ENCODE measurements at places on chromosomes 16 and 17.

DNA sequence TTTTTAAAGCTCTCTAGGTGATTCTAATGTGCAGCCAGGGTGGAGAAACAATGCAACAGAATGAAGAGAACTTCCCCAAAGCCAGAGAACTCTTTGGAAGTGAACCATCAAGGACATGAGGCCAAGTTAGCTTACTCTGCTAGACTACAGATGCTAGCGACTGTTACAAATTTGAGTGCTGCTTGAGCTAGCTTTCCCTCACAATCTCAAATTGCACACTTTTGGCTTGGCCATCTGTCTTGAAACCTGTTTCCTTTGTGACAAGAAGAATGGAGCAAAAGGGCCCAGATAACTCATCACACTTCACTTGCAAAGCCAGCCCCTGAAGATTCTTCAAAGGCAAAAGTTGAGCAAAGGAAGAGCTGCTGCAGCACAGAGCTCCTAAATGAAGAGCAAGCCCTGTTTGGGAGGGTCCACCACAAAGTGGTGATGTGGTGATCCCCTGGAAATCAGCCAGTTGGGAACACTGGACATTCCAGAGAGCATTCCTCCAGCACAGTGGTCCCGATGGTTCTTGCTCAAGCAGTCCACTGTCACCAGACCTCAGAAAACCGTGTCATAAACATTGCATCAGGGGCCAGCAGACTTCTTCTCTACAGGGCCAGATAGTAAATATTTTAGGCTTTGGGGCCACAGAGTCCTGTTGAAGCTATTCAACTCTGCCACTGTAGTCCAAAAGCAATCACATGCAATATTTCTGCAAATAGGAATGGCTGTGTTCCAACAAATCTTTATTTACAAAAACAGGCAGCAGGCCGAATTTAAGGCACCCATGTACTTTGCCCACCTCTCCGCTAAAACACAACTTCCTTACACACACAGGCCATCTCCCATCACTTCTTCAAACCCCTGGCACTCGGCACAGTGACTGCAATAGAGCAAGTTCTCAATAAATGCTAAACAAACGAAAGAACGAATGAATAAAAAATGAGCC lies 21.2 kb downstream of the SLC39A11 start:
- no peak for DNase-seq

DNA sequence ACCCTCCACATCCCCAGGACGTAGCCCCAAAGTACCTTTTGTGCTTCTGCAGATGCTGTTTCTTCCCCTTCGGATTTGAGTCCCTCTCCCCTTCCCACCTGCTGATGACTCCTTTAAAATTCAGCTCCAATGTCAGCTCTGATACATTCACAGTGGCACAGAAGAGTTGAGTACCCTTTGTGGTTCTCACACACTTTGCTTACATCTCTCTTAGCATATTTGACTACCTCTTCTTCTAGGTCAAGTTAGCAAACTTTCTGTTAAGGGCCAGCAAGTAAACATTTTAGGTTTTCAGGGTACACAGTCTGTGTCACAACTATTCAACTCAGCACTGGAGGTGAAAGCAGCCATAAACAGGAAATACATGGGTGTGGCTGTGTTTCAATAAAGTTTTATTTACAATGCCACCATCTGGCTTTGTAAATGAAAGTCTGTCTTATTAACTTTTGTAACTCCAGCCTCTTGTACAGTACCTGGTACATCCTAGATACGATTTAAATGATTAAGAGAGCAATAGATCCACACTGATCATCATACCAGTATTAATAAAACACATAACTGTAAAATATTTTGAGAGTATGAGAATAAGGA lies 161.7 kb downstream of the SOX9 start:
- no peak for DNase-seq

DNA sequence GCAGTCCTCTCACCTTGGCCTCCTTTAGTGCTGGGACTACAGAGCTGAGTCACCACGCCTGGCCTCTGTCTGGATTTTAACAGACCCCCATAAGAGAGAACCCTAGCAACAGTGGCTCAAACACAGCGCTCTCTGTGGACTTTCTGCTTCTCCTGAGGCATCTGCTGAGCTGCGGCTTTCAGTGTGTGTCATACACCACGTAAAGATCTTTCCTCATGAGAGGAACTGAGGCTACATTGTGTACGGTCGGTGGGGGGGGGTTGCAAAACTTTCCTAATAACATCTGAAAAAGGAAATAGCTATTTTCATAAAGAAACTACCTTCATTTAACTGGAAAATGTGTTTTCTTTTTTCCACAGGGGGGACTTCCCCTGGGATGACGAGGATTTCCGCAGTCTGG lies 32.9 kb downstream of the DEF8 start:
- DNase-seq = no peak

GRCh38 chr17:49063652-49064051 lies 66.5 kb downstream of the IGF2BP1 start:
- DNase-seq = no peak

- DNase-seq = no peak
Measured at GRCh38 chr16:58243528-58244004, 45.7 kb upstream of the CSNK2A2 start.

- DNase-seq = no peak
Measured at GRCh38 chr16:83574388-83574787, 233.4 kb upstream of the HSBP1 start.

GRCh38 chr17:33769066-33769465 lies 476.0 kb upstream of the ASIC2 start:
- DNase-seq = no peak

- DNase-seq = no peak
Measured at GRCh38 chr16:89031715-89032659, 55.0 kb upstream of the CBFA2T3 start.

- DNase-seq = peak; percentile 44
Measured at GRCh38 chr17:81003711-81004475, 12.3 kb downstream of the CHMP6 start.

DNA sequence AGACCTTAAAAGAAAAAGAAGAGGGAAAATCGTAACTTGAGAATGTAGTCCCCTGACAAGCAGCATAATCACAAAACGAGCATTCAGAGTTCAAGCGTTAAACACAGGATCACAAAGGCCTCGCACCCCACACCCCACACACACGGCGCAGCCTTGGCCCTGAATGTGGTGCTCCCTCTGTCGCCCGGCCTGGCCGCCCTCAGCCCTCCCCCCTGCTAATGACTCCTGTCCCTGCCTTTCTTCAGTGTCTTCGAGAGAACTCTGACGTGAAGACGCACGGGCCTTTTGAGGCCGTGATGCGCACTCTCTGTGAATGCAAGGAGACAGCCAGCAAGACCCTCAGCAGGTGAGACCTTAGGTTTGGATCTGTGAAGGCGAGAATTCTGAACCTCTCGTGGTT lies 47.5 kb upstream of the ENDOV start:
- no peak for DNase-seq

- peak; percentile 76 for DNase-seq
Measured at GRCh38 chr17:50834429-50835300, 721 bp upstream of the WFIKKN2 start.

DNA sequence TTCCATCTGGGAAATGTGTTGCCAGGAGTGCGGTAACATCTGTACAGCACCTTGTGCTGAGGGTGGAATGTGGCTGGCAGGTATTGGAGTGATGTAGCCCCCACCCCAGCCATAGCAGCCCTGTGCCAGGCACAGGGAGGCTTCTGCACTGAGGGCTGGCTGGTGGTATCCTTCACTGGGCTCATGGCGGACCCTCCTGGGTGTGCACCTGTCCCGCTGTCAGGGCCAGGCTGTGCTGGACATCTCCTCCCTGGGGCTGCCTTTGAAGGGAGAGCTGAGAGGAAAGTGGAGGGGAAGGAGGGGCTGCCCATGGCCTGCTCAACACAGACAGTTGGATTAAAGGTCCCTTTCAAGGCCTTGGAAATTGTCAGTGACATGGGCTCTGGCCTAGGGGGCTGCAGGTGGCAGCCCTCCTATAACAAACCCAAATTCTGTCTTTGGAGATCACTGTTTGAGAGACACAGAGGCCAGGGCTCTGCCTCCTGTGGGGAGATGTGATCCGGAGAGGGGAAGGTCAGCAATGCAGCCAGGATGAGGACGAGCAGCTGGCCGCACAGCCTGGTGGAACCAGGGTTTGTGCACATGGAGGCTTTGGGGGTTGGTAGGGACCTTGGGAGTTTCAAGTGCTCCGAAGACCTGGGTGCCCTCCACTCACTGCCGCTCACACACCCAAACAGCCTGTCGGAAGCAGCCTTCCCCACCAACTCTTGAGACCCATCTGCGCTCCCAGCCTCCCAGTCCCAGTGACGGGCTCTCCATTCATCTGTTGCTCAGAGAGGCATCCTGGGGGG lies 22.8 kb downstream of the NKD1 start:
- no peak for DNase-seq

DNA sequence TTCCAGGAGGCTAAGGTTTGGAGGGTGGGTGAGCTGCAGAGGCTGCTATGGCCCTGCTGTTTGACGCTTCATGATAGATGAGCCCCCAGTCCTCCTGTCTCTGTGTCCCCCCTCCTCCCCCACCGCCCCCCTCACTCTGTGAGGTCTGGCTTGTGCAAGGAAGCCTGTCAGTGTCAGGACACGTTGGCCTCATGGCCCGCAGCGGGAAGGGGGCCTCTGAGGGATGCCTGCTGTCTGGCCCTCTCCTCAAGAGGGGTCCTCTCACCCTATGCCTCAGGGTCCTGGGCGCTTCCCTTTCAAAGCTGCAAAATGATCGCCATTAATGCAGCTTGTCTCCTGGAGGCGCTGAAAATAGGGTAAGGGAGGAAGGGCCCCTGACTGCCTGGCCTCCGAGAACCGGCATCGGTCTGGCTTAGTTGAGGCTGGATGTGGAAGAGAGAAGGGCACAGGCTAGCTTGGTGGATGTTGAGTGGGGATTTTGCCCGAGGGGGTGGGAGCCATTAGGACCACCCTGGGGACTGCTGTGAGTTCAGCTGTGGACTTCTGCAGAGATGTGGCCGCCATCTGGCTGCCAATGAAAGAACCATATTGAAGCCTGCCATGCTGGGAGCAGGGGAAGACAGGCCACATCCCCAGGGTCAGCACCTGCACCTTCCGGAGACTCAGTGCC lies 14.8 kb upstream of the GOSR2 start:
- no peak for DNase-seq

- DNase-seq = no peak
Measured at GRCh38 chr17:27322690-27323508, 29.0 kb downstream of the WSB1 start.

- DNase-seq = no peak
Measured at GRCh38 chr16:57578521-57579360, 36.3 kb downstream of the ADGRG5 start.

DNA sequence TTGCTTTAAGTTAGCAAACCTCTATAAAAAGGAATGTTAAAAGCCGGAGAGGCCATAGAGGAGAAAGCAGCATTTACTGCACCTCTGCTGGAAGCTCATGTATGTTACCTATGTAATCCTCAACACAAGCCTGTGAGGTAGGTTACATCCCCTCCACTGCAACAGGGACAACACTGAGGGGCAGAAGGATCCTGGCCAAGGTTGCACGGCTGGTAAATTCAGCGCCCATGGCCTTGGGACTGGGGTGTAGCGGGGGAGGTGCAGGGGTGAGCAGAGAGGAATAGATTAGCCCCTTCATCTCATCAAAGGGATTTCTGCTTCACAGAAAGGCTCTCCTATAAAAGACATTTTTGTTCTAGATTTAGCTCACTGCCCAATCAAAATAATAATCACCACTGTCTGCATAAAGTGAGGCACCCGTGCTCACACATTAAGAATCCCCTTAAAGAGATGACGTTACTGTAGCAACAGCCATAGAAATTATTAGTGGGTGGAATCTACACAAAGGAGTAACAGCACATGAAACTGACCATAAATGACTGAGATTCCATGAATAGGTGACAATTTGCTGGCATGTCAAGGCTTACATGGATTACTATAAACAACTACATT lies 3.3 kb downstream of the ZCCHC14 start:
- DNase-seq = no peak

GRCh38 chr17:630801-631200 lies 83.8 kb downstream of the VPS53 start:
- no peak for DNase-seq

DNA sequence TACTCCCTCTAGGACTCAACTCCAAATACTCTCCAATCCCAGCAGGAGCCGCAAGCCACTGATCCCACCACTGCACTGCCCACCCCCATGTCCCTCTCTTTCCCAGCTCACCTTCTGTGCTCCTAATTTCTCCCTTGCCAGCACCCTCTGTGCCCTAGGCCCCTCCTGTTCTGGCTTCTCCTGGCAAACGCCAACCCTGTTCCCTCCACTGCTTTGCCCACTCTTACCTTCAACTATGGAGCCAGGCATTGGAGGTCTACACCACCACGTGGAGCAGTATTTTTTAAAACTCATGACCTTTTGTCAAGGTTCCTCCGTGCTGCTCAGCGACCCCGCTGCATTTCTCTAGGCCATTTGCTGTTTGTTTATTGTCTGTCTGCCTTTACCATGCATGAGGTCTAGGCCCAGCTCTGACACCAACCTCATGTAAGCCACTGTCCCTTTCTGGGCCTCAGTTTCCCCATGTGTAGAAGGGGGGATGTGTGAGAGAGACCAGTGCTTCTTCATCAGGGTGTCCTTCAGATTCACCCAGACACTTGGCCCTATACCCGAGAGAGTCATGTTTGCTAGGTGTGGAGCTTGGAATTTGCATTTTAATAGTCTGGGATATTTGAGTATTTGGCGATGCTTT lies 4.6 kb downstream of the CCDC102A start:
- no peak for DNase-seq

DNA sequence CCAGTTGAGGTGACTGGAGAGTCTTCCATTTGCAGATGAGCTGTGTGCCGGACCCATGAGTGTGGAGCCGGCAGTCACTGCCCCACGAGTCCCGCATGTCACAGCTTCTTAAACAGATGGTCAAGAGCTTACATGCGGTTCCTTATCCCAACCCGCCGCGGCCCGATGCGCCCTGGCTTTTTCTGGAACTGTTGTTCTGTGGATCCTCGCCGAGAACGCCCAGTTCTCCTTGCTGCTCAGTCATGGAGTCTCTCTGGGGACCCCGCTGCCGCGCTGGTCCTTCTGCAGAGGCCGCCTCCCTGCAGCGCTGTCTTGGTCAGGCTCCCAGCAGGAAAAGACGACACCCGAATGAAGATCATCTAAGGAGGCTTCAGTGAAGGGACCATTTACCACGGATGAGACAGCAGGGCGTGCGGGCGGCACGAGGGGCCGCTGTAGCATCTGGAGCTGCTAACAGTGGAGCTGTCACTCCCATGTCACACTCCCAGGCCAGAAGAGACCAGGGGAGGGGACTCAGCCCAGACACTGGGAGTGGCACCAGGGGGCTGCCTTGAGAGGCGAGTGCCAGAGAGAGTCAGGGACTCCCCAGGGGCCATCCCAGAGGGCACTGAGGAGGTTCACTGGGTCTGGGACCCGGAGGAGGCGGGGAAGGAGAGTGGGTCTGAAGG lies 10.8 kb upstream of the LGALS3BP start:
- no peak for DNase-seq

DNA sequence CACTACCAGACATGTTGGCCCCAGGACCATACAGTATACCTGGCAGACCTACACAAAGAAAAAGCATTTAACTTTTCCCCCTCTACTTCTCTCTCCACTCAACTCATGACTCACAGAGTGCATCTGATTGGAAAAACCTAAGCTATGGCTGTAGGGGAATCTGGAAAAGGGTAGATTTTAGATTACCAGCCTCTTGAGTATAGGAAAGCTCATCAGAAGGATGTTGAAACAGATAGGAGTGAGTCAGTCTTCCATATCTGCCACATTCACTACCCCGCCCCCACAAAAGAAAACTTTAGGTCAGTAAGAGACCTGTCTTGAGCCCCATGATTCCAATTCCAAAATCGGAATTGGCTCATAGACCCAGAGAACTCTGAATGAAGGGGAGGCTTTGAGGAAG lies 12.3 kb downstream of the KRT9 start:
- DNase-seq = no peak

- DNase-seq = no peak
Measured at GRCh38 chr16:4661661-4662060, 31.7 kb upstream of the NUDT16L1 start.

Data from right kidney (tissue), 9 donors.